ENCODE measurements at places on chromosomes 11 and 22.

DNA sequence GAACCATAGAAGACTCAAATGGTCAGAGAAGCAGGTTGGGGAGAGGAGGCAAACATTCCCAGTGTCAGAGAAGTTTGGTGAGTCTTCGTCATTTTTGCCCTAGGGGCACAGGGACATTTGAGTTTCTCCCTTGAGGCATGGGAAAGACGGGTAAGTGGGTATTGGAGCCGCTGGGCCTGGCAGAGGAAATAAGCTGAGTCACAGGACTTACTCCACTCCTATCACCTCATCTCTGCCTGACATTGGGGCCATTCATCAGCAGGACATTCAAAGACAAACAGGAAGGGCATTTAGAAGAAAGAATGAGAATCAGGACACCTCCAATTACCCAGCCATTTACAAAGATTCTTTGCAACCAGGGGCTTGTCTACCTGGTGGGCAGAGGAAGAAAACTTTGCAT lies 100.7 kb upstream of the SEZ6L start:
- no peaks in the 10 kb centered on the region for H3K4me1 ChIP-seq
- H3K36me3 ChIP-seq, result no peaks in the 10 kb centered on the region
- DNase-seq, result no peak

DNA sequence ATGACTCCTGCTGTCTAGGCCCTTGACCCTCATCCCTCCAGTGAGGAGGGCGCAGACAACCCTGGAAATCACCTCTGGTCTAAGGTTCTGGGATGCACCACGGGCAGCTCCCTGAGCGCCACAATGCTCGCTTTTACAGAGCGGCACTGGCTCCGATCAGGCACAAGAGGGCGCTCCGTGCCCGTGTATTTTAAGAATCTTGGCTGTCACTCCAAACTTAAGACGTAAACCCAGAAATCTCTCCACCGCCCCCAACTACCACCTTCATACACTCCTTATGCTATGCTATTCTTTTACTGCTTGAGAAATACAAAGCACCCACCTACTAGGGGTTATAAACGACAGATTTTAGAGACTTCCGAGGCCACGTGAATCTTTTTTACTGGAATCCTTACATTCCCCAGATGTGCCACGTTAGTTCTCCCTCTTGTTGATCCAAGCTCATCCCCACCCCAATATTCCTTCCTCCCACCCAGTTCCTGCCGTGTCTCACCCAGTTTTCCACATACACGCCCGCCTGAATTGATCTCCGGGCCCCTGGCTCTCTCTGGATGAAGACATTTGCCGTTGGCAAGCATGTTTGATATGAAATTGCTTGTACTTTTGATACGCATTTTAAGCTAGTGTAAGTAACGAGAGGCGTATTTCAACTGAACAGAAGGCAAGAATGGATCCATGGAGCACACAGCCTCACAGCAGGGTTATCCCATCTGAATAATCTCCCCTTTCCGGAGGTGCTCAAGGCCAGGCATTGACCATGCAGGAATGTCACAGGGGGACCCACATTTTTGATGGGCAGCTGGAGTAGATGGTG lies 453.5 kb downstream of the OPCML start:
- no peak overlapping the region for H3K4me3 ChIP-seq
- H3K4me1 ChIP-seq, result peaks cover 13% of the 10 kb centered on the region
- H3K27ac ChIP-seq, result no peak overlapping the region
- no peaks in the 10 kb centered on the region for H3K27me3 ChIP-seq

DNA sequence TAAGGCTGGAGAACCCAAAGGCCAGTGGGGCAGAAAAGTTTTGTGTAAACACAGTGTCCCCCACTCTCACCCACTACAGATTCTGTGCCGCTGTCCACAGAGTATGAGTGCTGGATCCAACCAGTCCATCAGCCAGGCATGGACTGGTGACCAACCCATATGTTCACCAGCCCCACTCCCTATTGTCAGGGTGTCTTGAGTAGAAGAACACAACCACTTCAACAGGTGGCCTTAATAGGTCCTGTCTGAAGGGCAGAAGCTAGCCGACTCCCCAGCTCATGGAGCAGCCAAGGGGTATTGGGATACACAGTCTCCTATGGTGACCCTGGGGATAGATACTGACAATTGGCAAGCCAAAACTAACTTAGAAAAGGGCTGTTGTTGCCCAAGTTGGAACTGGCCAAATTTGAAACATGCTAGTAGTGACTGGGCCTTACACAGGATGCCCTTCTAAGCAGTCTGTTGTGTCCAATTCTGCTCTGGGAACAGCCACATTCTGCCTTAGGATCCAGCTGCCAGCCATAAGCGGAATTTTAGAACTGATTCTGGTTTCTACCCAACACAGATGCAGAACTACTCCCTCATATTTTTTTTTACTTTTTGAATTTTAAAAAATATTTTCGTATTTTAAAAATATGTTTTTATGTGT lies 19.8 kb upstream of the PGM2L1 start:
- H3K4me3 ChIP-seq, result no peak overlapping the region
- no peak for DNase-seq
- no peaks in the 10 kb centered on the region for H3K27me3 ChIP-seq
- no peaks in the 10 kb centered on the region for H3K36me3 ChIP-seq
- peaks cover 24% of the 10 kb centered on the region for H3K4me1 ChIP-seq

DNA sequence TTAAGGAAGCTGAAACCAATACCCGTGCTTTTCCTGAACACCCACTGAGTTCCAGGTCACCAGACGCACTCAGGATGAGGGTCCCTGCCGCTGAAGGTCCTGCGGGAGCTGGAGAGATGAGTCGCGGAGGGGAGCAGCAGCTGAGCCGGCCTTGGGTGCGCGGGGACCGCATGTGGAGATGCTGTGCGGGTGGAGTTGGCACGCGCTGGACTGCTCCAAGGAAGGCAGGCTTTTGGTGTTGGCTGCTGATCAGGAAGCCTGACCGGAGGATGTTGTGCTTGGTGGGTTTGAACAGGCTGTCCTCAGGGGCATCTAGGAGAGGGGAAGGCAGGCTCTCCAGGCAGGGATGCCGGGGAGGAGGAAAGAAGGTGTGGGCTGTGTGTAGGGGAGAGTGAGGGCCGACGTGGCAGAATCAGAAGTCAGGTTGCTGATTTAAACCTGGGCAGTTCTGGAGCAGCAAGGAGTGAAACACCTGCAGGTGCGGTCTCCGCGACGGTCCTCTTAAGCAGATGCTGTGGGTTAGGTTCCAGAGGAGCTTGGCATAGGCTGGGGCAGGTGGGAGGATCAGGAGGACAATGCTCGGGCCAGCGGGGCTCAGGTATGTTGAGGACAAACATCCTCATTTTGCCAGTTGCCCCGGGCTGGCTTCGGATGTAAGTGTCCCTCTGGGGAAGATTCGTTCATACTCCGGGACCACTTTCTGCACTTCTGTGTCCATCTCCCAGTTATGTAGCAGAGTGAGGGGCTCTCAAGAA lies 197.5 kb upstream of the B3GAT1 start:
- H3K36me3 ChIP-seq, result no peaks in the 10 kb centered on the region
- H3K4me3 ChIP-seq, result no peak overlapping the region
- DNase-seq, result no peak
- no peak overlapping the region for H3K27ac ChIP-seq
- no peaks in the 10 kb centered on the region for H3K27me3 ChIP-seq
- H3K4me1 ChIP-seq, result no peaks in the 10 kb centered on the region

GRCh38 chr11:33021501-33021900 lies 5.8 kb downstream of the DEPDC7 start:
- no peaks in the 10 kb centered on the region for H3K27me3 ChIP-seq
- peaks cover 26% of the 10 kb centered on the region for H3K4me1 ChIP-seq
- no peak for DNase-seq
- H3K4me3 ChIP-seq, result no peak overlapping the region

GRCh38 chr11:3106736-3107524 lies 49.7 kb upstream of the CARS1 start:
- DNase-seq, result no peak
- no peak overlapping the region for H3K4me3 ChIP-seq
- no peak overlapping the region for H3K27ac ChIP-seq
- H3K36me3 ChIP-seq, result peaks cover 74% of the 10 kb centered on the region

GRCh38 chr22:47089374-47089773 lies 326.9 kb downstream of the TBC1D22A start:
- no peak overlapping the region for H3K4me3 ChIP-seq
- H3K27me3 ChIP-seq, result no peaks in the 10 kb centered on the region
- no peaks in the 10 kb centered on the region for H3K4me1 ChIP-seq
- no peaks in the 10 kb centered on the region for H3K36me3 ChIP-seq
- no peak overlapping the region for H3K27ac ChIP-seq

- no peak overlapping the region for H3K27ac ChIP-seq
- no peak for DNase-seq
- H3K27me3 ChIP-seq, result peaks cover 27% of the 10 kb centered on the region
- no peaks in the 10 kb centered on the region for H3K4me1 ChIP-seq
- no peak overlapping the region for H3K4me3 ChIP-seq
- H3K36me3 ChIP-seq, result no peaks in the 10 kb centered on the region
Measured at GRCh38 chr11:116275635-116276034, 497.2 kb downstream of the BUD13 start.

GRCh38 chr11:64814712-64815187 lies 4.4 kb upstream of the MEN1 start:
- H3K27me3 ChIP-seq, result no peaks in the 10 kb centered on the region
- H3K27ac ChIP-seq, result no peak overlapping the region
- no peak overlapping the region for H3K4me3 ChIP-seq

DNA sequence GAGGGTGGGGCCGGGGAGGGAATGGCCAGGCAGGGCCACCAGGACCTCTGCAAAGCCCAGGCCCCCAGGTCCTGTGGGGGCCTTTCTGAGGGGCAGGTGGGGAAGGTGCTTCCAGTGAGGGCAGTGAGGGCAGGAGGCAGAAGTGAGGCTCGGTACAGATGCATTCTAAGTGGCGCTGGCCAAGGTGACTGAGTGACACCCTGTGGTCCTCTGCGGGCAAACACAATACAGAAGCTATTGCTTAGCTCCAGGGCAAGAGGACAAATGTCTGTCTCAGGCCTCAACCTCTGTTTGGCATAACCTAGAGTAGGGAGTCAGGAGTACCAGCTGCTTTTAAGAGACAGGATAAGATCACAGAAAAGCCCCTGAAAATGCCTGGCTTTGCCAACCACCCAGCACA lies 31.3 kb downstream of the B3GAT1 start:
- no peak overlapping the region for H3K4me3 ChIP-seq
- H3K4me1 ChIP-seq, result no peaks in the 10 kb centered on the region
- no peak for DNase-seq
- H3K27me3 ChIP-seq, result no peaks in the 10 kb centered on the region
- H3K27ac ChIP-seq, result no peak overlapping the region

DNA sequence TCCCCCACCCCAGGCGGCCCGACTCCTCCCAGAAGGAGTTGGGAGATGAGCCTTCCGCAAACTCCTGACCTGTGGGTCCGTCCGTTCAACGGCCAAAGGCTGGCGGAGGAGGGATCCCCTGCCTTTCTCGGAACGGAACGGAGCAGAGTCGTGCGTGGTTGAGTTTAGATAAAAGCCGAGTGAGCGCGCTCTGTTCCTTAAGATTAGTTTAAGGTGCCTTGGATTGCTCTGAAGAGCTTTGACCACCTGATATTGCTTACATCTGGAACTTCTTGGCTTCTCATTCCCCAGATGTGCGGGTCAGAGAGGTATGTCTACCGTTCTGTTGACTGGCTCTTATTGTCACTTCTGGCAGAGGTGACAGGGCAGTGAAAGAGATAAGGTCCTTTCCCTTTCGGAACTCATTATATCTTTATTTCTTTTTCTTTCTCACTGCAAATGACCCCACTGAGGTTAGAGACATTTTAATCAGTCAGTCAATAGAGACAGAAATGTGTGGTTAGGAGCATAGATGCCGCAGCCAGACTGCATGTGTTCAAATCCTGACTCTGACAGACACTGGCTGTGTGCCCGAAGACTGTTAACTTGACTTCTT lies at the start of gene TRIM6:
TRIM6 (plus strand) TSS at position 31 of the 595 bp plus-strand sequence; CDS start at position 292, 261 bp downstream.
- peak within 1 kb of the TSS; percentile 41 for H3K4me3 ChIP-seq
- peak within 1 kb of the TSS; percentile 57 for H3K27ac ChIP-seq
- H3K4me1 ChIP-seq, result peaks cover 44% of the 10 kb centered on the region
- no peaks in the 10 kb centered on the region for H3K36me3 ChIP-seq

DNA sequence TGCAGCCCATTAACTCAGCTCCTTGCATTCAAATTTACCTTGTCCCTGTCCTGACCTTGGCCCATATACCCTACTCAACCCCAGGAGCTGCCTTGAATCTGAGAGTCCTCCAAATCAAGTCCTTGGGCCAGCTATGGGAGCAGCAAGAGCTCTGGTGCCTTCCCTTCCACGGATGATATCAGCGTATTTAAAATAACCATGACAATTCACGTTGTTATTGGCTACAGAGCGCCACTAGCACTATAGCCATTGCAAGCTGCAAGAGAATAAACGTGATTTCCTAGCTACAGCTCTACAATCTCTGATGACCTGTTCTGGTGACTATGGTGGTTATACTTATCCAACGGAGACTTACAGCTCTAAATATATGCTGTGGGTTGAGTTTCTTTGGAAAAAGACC lies 357.8 kb downstream of the LARGE1 start:
- no peaks in the 10 kb centered on the region for H3K27me3 ChIP-seq
- no peaks in the 10 kb centered on the region for H3K36me3 ChIP-seq
- H3K4me1 ChIP-seq, result no peaks in the 10 kb centered on the region
- no peak for DNase-seq

DNA sequence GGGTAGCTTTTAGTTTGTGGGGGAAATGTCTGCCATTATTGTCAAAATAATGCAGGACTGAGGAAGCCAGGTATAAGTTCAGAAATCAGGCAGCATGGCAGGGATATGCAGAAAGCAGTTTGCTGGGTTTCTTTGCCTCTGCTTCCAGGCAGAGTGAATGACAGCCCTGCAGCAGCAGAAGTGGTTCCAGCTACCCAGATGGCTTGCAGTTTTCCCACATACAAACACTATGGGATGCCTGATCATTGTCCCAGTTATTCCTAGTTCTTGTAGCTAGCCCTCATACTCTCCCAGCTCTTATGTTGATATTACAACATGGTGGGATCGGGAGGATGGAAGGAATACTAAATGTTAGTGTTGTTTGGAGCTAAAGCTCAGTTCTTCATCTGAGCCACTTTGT lies 2.8 kb upstream of the DIXDC1 start:
- H3K36me3 ChIP-seq, result no peaks in the 10 kb centered on the region
- no peaks in the 10 kb centered on the region for H3K27me3 ChIP-seq
- peaks cover 27% of the 10 kb centered on the region for H3K4me1 ChIP-seq
- no peak for DNase-seq
- no peak overlapping the region for H3K4me3 ChIP-seq

DNA sequence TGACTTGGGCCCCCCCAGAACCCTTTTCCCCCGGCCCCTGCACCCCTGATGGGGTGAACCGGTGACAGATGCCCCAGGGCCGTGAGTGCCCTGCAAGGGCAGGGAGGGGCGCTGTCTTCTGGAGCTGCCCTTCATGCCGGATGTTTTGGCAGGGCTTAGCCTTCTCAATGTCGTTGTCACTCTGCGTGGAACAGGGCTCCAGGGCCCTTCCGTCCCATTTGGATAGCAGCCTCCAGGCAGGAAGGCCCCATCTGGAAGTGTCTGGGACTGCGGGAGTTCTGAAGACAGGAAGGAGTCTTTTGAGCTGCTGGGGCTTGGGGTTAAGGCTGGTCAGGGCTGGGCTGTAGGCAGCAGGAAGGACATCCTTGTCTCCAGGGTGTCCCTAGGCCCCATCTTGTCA lies 4.6 kb downstream of the FRMD8 start:
- DNase-seq, result no peak
- H3K27me3 ChIP-seq, result no peaks in the 10 kb centered on the region
- H3K27ac ChIP-seq, result peak overlapping the region; percentile 99

GRCh38 chr11:17986007-17986710 lies 26.7 kb downstream of the SERGEF start:
- no peak overlapping the region for H3K4me3 ChIP-seq
- H3K27me3 ChIP-seq, result no peaks in the 10 kb centered on the region
- H3K36me3 ChIP-seq, result peaks cover 3% of the 10 kb centered on the region
- peaks cover 6% of the 10 kb centered on the region for H3K4me1 ChIP-seq

Measured in esophagus squamous epithelium (tissue), 5 donors.